ENCODE measurements at places on chromosomes 3 and 15.

GRCh38 chr15:33326908-33327307 lies 16.1 kb downstream of the RYR3 start:
- DNase-seq: no peak

DNA sequence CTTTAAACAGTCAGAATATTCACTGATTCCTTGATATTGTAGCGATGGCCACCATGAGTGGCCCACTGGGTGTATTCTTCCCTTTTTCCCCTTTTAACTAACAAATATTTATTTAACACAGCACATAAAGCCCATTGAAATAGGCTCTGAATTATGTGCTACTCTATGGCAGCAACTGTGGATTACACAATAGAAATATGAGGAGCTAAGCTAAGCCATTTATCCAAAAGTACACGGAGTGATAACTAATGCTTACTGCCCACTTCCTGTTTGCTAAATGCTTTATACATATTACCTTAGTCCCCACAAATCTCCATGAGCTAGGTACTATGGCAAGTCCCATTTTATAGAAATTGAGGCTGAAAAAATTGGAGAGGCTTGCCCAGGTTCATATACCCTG lies 17.9 kb downstream of the ILDR1 start:
- peak; percentile 40 for DNase-seq

DNA sequence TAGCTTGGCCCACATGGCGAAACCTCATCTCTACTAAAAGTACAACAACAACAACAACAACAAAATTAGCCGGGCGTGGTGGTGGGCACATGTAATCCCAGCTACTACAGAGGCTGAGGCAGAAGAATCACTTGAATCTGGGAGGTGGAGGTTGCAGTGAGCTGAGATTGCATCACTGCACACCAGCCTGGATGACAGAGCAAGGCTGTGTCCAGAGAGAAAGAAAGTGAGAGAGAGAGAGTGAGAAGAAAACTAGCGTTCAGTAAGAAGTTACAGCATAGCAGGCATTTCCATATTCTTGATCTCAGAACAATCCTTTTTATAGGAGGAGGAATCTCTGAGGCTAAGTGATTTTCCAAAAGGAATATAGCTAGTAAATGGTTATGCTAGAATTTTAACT lies 1076.1 kb downstream of the AGBL1 start:
- no peak for DNase-seq

DNA sequence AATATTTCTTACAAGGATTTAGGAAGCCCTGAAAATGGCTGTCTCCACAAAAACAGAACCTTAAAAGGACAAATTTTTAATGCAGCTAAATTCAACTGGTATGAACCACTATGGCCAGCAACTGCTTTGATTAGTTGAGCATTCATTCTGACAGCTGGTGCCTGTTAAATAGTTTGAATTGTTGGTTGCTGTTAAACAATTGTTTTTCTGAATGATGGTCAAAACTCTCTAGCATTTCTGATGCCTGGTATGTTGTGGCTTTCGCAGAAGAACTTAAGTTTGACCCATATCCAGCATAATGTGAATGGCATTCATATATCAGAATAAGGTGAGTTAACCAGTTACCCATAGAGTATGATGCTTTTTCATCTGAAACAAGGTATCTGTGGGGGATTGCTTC lies 138.4 kb downstream of the MEIS2 start:
- no peak for DNase-seq

DNA sequence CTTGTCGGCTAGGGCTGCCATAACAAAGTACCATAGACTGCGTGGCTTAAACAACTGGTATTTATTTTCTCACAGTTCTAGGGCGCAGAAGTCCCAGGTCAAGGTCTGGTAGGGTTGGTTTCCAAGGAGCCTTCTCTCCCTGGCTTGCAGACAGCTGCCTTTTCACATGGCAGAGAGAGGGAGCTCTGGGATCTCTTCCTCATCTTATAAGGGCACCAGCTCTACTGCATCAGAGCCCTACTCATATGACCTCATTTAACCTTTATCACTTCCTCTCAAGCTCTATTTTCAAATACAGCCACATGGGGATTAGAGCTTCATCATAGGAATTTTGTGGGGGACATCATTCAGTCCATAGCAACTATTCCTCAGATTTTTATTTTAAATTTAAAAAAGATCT lies 17.6 kb upstream of the PAQR9 start:
- no peak for DNase-seq

DNA sequence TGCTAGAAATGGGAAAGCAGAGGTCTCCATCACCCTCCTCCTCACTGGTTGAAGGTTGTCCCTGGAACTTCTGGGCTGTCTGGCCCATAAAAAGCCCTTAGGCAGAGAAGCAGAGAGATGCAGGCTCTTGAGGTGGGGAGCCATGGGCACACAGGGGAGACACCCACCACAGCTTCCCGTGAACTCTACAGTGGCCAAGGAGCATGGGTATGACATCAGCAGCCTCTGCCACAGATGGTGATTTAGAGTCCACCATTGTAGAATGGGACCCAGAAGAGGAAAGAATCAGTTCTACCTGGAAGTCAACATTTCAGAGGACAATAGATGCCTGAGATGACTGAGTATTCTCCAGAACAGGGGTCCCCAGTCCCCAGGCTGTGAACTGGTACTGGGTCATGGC lies 105.6 kb upstream of the LRRN1 start:
- DNase-seq: no peak

DNA sequence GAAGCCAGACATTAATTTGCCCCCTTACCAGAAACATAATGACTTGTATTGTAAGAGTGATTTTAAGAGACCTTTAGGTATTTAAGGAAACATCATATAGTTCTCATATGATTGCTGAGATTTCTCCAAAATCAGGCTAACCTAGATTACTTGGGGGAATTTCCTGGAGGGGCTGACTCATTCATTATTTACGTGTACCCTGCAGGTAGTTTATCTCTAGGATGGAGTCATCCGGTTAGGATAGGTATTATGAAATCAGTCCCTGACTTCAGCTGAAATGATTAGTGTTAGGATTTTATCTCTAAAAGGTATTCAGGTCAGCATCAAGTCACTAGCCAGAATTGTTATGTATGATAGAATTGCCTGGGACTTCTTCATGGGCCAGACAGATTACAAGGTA lies 97.5 kb downstream of the TCF12 start:
- no peak for DNase-seq

DNA sequence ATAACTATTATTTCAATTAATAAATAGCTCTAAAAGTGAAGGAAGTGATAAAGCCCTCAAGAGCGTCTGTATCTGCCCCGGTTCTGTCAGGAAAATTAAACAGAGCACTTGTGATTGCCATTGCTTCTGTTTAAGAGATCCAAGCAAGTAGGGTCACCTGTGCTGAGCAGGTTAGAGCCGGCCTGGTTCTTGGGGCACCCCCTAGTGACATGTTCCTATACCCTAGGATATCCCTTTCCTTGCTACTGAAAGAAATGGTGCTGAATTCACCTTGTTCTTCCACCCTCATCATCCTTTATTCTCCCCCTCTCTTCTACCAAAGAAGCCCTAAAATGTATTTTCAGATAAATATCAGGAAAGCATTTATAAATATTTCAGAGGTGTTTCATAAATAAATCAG lies 323.5 kb downstream of the RORA start:
- DNase-seq: no peak

- DNase-seq: no peak
Observed at GRCh38 chr3:43997788-43998369, 243.8 kb upstream of the TOPAZ1 start.

DNA sequence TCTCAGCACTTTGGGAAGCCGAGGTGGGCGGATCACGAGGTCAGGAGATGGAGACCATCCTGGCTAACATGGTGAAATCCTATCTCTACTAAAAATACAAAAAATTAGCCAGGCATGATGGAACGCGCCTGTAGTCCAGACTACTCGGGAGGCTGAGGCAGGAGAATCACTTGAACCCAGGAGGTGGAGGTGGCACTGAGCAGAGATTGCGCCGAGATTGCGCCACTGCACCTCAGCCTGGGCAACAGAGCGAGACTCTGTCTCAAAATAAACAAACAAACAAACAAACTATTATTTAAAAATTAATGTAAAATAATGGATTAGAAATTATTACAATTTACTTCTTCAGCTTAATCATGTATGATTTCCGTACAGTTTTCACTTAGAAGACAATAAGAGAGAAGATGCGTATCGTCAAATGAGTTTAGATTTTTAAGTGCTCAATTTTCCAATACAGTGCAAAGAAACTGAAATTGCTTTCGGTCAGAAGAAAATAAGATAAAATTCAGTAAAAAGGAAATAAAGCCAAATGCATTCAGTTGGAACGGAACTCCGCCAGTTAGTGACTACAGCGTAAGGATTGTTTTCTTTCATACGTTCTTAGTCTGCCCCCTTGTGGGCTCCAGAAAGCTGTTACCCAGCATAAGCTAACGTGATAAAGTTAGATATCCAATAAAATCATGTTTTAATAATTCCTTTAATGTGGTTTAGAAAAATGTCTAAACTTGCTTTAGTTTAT lies 24.8 kb downstream of the AADAC start:
- peak; percentile 93 for DNase-seq

GRCh38 chr3:186477876-186478275 lies 66.3 kb downstream of the CRYGS start:
- no peak for DNase-seq

DNA sequence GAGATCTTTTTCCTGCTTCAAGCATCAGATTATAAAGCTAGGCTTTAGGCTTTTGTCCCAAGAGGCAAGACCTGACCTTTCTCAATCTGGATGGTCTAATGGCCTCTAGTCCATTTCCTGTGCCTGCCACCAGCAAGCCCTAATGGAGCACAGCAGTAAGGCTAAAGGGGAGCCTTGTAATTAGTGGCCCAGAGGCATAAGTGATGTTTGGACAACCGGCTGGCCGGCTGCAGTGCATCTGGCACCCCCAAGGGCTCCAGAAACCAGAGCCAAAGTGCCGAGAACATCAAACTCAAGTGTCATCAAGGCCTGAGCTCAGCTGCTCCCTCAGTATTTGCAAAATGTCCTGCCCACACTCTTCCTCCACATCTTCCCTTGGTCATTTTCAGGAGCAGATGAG lies 31.9 kb upstream of the RTP4 start:
- DNase-seq: no peak

GRCh38 chr3:88986834-88987233 lies 120.6 kb upstream of the EPHA3 start:
- no peak for DNase-seq

GRCh38 chr3:149271669-149272068 lies 50.0 kb upstream of the CP start:
- DNase-seq: no peak

DNA sequence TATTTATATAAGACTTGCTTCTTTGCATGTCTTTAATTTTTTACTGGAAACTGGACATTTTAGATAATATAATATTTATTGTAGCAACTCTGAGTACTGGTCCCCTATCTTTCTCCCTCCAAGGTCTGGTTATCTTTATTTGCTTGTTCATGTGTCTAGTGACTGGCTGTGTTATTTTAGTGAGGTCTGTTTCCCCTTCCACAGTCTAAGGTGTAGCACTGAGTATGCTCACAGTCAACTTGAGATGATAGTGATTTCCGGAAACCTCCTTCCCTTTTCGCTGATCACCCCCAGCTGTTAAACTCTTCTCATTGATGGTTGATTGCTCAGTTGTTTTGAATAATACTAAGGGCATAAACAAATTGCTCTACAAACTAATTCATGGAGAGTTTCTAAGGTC lies 37.0 kb downstream of the PCNP start:
- no peak for DNase-seq

DNA sequence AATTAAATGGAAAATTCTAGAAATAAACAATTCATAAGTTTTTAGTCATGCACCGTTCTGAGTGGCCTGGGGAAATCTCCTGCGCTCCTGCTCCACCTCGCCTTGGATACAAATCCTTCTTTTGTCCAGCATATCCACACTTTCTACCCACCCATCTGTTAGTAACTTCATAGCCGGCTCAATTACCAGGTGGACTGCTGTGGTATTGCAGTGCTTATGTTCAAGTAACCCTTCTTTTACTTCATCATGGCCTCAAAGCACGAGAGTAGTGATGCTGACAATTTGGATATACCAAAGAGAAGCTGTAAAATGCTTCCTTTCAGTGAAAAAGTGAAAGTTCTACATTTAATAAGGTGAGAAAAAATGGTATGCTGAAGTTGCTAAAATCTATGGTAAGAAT lies 142.3 kb upstream of the CHL1 start:
- DNase-seq: no peak

- no peak for DNase-seq
Observed at GRCh38 chr3:46715507-46716175, 2.0 kb downstream of the PRSS50 start.

GRCh38 chr3:172341482-172342059 lies 106.7 kb downstream of the GHSR start:
- peak; percentile 73 for DNase-seq

DNA sequence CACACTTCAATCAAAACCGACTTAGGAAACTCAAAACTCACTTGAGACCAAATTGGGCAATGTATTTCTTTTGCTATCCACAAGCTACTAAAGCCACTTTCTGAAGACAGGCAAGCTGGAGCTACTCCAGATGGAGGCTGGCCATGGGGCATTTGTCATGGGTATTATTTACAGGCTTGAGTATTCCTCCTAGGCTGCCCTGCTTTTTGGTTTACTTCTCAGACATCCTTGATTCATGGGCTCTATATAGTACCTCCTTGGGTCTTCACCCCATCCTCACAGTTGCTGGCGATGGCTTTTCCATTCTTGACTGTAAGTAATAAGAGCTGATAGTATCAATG lies 18.6 kb upstream of the SYNM start:
- no peak for DNase-seq

- peak; percentile 92 for DNase-seq
Observed at GRCh38 chr15:49895347-49896223, 223.4 kb downstream of the ATP8B4 start.

- peak; percentile 53 for DNase-seq
Observed at GRCh38 chr3:106534206-106534605, 665.4 kb upstream of the CBLB start.

DNA sequence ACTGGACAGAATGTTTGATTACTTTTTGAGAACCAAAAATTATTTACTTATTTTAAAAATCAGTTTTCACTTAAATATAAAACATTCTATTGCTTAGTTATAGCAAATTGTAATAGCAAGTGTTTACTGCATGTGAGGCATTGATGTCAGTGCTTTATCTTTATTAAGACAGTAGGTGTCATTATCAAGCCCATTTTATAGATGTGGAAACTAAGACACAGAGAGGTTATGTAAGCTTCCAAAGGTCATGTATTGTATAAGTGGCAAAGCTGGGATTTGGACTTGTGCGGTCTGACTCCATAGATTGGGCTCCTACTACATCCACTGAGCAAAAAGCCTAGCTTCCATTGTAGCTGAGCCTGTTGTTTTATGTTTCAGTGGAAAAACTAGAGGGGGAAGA lies 17.6 kb downstream of the ZNF589 start:
- DNase-seq: no peak

- no peak for DNase-seq
Observed at GRCh38 chr3:171789759-171790505, 20.4 kb downstream of the PLD1 start.

DNA sequence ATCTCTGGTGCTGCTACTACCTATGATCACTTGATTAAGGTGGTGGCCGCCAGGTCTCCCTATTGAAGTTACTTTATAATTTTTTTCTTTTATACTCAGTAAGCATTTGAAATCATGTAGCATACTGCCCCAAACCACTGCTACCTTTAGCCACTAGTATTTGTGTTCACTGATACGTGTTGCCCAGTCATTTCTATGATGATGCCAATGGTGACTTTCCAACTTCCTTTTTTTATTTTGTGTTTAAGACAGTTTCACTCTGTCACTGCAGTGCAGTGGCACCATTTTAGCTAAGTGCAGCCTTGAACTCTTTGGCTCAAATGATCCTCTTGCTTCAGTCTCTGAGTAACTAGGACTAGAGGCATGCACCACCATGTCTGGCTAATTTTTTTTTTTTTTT lies 598.2 kb downstream of the NAALADL2 start:
- DNase-seq: no peak

GRCh38 chr3:186825294-186825821 lies 17.2 kb upstream of the ADIPOQ start:
- peak; percentile 56 for DNase-seq
